ENCODE measurements at places on chromosomes 3 and 15. TPM values are rescaled to one million over a fixed set of nuclear protein-coding genes. Genes with fewer than 3 reads are reported as not detected.

GRCh38 chr15:26841514-26841913 is 25.3 kb upstream of the GABRA5 start:
- no peak overlapping the region for H3K4me3 ChIP-seq
- H3K36me3 ChIP-seq: no peaks in the 10 kb centered on the region
- DNase-seq: no peak
- H3K4me1 ChIP-seq: no peaks in the 10 kb centered on the region

DNA sequence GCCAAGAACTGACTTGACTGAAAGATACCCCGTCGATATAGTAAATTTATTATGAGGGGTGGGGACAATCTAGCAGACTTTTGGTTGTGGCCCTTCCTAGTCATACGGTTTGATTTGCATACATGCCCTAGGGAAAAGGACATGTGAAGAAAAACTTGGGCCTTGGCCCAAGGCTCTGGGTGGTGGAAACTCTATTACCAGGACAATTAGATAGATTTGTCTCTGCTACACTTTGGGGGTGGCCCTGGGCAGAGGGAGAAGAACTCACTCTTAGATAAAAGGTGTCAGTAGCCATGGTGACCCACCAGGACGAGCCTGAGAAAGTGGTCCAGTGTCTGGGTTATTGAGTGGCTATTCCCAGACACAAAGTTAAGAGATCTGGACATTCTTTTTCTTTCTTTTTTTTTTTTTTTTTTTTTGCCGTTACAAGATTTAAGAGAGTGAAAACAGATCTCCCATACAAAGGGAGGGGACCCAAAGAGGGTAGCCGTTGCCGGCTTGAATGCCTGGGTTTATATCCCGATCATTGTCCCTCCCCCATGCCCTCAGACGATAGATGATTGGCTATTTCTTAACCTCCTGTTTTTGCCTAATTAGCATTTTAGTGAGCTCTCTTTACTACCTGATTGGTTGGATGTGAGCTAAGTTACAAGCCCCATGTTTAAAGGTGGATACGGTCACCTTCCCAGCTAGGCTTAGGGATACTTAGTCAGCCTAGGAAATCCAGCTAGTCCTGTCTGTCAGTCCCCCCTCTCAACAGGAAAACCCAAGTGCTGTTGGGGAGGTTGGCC is 96.4 kb upstream of the SMAD3 start:
- H3K27me3 ChIP-seq: no peaks in the 10 kb centered on the region
- no peaks in the 10 kb centered on the region for H3K36me3 ChIP-seq
- no peaks in the 10 kb centered on the region for H3K4me1 ChIP-seq
- H3K4me3 ChIP-seq: no peak overlapping the region
- no peak overlapping the region for H3K27ac ChIP-seq

GRCh38 chr3:127794402-127794801 is 27.9 kb downstream of the MGLL start:
- no peak overlapping the region for H3K27ac ChIP-seq
- no peak for DNase-seq
- no peaks in the 10 kb centered on the region for H3K4me1 ChIP-seq
- H3K4me3 ChIP-seq: no peak overlapping the region
- H3K27me3 ChIP-seq: no peaks in the 10 kb centered on the region
- no peaks in the 10 kb centered on the region for H3K36me3 ChIP-seq

GRCh38 chr3:10845001-10845761 is 29.2 kb downstream of the SLC6A11 start:
- H3K27me3 ChIP-seq: no peaks in the 10 kb centered on the region
- H3K36me3 ChIP-seq: no peaks in the 10 kb centered on the region
- H3K4me1 ChIP-seq: no peaks in the 10 kb centered on the region
- no peak overlapping the region for H3K27ac ChIP-seq
- DNase-seq: no peak

- H3K27me3 ChIP-seq: no peaks in the 10 kb centered on the region
- peak; percentile 44 for DNase-seq
- no peaks in the 10 kb centered on the region for H3K36me3 ChIP-seq
- peaks cover 14% of the 10 kb centered on the region for H3K4me1 ChIP-seq
These were observed 76.2 kb upstream of the HERC1 start for GRCh38 chr15:63909819-63910437.

DNA sequence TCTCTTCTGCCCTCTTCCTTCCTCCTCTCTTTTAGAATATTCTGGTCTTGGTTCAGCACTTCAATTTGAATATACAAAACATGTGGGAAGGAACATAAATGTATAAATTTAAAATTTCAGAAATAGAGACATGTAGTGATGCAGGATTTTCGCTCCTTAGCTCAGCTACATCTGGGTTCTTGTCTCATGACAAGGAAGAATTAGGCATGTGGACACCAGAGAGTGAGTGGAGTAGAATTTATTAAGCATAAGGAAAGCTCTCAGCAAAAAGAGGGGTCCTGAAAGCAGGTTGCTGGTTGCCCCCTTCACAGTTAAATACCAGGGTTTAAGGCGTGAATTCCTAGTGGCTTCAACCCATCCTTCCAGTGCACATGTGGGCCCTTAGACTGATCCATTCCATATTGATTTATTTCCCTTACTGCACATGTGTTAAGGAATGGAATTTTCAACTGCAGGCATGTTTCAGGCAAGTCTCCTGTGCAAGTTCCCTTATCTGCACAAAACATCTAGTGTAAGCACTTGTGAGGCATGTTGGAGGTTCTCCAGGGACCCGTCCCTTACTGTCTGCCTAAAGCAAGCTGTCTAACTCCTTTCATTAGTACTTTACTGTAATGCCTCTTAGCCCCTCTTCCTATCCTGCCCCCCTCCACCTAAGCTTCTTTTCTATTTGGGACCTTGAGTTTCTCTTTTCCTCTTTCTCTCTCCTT is 133.2 kb upstream of the STRIT1 start:
- H3K4me1 ChIP-seq: no peaks in the 10 kb centered on the region
- H3K27ac ChIP-seq: no peak overlapping the region
- no peak for DNase-seq
- H3K4me3 ChIP-seq: no peak overlapping the region
- no peaks in the 10 kb centered on the region for H3K27me3 ChIP-seq

DNA sequence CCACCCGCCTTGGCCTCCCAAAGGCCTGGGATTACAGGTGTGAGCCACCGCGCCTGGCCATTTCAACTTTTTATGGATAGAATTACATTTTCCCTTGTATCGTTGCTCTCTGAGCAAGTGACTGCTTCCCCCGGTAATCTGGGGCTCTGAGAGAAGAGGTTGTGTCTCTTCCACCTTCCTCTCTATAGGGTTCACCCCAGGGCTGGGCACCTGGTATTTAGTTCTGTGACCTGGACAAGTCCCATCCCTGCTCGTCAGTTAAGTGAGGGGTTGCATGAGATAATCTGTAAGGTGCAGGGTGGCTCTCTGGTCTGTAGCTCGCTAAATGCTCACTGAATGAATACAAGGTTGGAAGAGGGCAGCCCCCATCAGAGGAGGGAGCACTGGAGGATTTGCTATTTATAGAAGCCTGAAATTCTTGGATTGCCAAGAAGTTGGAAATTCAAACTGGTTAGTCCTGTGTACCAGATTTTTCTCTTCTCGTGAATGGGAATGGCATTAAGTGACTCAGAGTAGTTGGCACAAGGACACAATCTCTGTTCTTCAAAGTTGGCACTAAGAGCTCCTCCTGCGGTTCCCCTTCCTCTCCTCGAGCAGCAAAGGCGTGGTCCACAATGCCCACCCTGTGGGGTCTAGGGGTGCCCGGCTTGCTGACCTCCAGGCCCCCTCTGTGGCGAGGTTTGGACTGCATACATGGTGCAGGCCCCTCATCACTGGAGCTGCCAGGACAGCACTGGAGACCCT is 68.1 kb upstream of the DLG1 start:
- H3K36me3 ChIP-seq: no peaks in the 10 kb centered on the region
- H3K27ac ChIP-seq: no peak overlapping the region
- H3K27me3 ChIP-seq: no peaks in the 10 kb centered on the region
- H3K4me1 ChIP-seq: no peaks in the 10 kb centered on the region
- no peak for DNase-seq

GRCh38 chr15:96285729-96286254 is 44.7 kb upstream of the NR2F2 start:
- no peak for DNase-seq
- no peak overlapping the region for H3K27ac ChIP-seq
- H3K27me3 ChIP-seq: no peaks in the 10 kb centered on the region
- no peaks in the 10 kb centered on the region for H3K36me3 ChIP-seq

- no peak overlapping the region for H3K27ac ChIP-seq
- DNase-seq: no peak
- H3K36me3 ChIP-seq: no peaks in the 10 kb centered on the region
- H3K4me1 ChIP-seq: no peaks in the 10 kb centered on the region
- H3K27me3 ChIP-seq: no peaks in the 10 kb centered on the region
- H3K4me3 ChIP-seq: peak overlapping the region; percentile 6
These were observed 1108.5 kb upstream of the EPHA6 start for GRCh38 chr3:95705786-95706418.

DNA sequence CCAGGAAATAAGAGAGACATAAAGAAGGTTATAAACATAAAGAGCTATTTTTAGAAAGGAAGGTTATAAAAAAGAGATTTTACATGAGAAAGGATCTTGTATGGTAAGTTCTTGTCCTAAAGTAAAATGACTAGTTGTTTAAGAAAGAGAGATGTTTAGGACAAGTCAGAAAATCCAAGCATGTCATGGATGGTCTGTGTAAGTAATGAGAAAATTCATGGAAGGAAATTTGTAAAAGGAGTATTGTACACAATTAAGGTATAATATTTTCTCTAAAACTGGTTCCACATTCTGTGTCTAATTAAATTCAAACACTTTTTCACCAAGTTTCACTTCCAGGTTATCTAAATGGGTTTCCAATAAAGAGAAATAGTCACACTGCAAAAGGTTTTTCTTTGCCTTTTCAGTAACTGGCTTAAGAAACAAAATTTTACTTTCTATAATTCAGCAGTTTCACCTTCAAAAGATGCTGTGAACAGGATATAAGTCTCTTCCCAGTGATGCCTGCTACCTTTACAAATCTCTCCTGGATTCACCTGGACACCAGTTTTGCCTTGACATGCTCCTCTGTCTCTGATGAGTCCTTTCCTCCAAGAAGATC is 455.7 kb downstream of the ZIC1 start:
- no peak overlapping the region for H3K27ac ChIP-seq
- H3K27me3 ChIP-seq: no peaks in the 10 kb centered on the region
- no peak overlapping the region for H3K4me3 ChIP-seq
- DNase-seq: no peak
- H3K36me3 ChIP-seq: no peaks in the 10 kb centered on the region

- H3K4me3 ChIP-seq: no peak overlapping the region
- no peaks in the 10 kb centered on the region for H3K36me3 ChIP-seq
- DNase-seq: no peak
- no peak overlapping the region for H3K27ac ChIP-seq
- peaks cover 2% of the 10 kb centered on the region for H3K4me1 ChIP-seq
These were observed 20.4 kb downstream of the HACD3 start for GRCh38 chr15:65550681-65551098.

CCR8 gene
- total RNA-seq: not detected

ANKRD28 gene
- 32.7 TPM for total RNA-seq

UROC1 gene
- not detected for total RNA-seq

CORO2B gene
- total RNA-seq: 3.3 TPM

AMOTL2 gene
- total RNA-seq: 33.7 TPM

DAZL gene
- not detected for total RNA-seq
